ENCODE measurements at places on chromosomes 2 and 18.

GRCh38 chr18:2894841-2895370 is 48.1 kb downstream of the EMILIN2 start:
- no peak for DNase-seq

GRCh38 chr18:2111456-2111855 is 459.8 kb downstream of the METTL4 start:
- DNase-seq: no peak

DNA sequence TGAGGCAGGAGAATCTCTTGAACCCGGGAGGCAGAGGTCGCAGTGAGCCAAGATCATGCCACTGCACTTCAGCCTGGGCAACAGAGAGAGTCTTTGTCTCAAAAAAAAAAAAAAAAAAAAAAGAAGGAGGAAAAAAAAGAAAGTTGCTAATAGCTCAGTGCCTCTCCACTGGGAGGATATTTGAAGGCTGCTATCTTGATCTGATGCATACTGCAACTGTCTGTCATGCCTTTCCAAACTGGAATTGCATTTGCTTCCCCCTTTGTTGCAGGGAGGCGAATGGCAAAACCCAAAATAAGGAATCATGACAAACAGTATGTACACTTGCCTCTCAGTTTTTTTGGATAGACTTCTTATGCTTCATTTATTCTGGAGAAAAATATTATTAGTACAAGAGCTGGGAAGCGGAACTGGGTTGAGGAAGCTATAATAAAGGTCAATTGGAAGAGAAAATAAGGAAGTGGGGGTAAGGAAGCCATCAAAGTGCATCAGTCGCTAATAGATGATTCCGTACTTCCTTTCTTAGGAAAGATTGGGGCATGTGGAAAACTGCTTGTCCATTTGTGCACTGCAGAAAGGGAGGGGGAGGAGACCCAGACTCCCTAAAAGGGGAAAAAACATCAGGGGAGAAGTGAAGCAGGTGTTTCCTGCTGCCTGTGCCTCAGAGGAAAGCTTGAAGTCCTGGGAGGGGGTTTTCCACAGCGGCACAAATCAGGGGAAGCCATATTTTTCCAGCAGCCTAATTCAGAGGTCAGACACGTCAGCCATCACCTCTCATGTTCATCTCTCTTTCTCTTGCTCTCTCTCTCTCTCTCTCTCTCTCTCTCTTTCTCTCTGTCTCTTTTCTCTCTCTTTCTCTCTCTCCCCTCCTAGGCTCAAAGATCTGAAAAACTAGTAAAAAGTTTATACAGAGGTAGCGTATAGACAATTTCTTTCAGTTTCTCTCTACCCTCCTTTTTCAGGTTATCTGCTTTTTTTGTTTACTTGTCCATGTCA is 301.4 kb upstream of the TNP1 start:
- no peak for DNase-seq

DNA sequence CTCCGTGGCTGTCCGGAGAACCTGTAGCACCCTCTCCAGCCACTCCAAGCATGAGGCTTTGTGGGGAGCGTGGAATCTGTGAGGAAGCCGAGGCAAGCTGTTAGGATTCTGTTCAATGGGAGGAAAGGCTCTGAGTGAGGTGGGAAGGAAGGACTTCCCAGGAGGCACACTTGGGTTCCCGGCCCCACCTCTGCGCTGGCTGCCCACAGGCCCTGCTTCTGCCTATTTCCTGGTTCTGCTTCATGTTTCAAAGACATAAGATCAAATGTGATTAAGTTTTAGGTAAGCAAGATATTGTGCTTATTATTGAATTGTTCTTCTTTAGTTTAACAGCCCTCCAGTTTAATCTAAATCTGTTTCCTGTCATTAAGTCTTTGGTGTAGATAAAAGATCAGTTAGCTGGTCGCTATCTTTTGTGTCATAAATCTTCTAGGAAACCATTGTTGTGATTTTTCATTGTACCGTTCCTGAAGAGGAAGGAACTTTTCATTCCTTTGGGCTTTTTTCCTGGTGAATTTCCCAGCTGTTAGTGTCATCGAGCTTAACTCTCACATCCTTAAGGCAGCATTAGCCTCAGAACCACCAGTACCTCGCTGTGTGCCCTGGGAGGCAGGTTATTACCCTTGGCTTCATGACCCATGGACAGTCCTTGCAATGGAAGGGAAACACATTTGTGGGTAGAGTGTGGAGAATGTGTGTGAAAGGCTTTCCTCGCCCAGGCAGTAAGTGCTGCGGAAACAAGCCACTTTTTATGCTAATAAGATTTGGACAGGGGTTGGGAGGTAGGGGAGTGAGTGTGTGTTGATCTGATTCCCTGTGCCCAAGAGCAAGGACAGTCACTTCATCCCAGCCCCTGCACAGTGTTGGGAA is 61.9 kb upstream of the ALPP start:
- no peak for DNase-seq

DNA sequence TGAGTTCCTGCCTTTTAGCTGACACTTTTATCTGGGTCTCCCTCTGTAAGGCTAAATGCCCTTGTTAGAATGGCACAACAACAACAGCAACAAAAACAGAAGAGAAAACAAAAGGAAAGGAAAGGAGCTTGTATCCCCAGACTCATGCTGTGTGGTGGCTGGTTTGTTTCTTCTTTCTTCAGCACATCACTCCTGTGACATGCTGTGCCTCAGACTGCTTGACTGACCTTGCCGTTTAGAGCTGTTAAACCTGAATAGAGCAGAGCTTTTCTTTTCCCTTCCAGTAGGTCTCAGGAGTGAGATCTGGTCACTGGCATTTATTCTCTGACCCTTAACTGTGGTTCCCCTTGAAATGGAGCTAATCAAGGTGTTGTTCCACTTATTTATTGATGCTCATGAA is 18.9 kb downstream of the GALNT13 start:
- no peak for DNase-seq

- peak; percentile 33 for DNase-seq
Measured at GRCh38 chr2:232521959-232522622, 1.9 kb downstream of the PRSS56 start.

DNA sequence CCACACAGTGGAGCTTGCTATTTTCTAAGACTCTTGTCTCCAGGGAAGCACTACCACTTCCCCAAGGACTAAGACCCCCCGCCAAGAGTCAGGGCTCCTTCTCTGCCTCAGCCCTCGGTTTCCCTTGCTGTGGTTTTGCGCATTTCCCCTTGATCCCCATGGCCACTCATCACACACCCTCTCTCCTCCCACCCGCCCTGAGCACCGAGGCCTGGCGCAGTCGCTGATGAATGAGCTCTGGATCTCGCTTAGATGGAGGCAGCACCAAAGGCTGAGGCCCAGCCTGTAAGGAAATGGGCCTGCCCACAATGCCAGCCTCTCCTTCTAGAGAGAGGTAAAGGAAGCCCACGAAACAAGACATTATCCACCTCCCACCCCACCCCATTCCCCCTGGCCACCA is 96.9 kb downstream of the TNS1 start:
- DNase-seq: no peak

DNA sequence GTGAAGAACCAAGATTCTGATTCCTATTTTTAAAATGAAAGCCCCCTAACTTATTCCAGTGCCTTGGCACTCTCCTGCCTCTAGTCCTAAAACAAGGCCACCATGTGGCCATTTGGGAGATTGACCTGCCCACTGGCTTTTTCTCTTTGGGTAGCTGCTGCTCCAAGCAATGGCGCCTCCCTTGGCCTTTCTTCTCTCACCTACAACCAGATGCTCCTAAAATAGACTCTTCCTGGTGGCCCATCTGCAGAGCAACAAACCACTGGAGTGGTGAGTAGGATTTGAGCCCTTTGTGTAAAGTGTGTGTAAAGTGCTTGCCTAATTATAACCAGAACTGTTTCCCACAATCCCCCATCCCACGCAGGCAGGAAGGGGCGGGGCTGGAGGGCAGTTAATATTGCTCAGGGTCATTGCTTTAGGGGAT is 114.2 kb downstream of the FHOD3 start:
- DNase-seq: peak; percentile 22

- no peak for DNase-seq
Measured at GRCh38 chr2:38709567-38710194, 41.5 kb downstream of the SRSF7 start.

- DNase-seq: no peak
Measured at GRCh38 chr2:45754131-45755010, 102.9 kb downstream of the PRKCE start.

- no peak for DNase-seq
Measured at GRCh38 chr2:223418604-223419199, 183.5 kb downstream of the SCG2 start.

DNA sequence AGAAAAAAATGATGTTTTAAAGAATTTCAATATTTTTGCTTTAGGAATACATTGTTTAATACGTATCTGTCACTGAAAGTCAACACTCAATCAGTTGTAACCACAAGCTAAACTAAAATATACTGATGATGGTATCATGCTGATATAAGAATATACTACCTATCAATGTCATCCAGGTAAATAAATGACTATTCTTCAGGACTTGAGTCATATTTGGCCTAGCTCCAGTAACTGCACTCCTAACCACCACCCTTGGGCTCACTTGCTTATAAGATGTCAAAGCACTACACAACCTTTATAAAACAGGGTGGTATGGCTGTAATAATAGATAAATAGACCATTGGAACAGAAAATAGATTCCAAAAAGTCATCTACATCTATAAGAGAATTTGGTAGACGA is 48.8 kb downstream of the RND3 start:
- DNase-seq: no peak

DNA sequence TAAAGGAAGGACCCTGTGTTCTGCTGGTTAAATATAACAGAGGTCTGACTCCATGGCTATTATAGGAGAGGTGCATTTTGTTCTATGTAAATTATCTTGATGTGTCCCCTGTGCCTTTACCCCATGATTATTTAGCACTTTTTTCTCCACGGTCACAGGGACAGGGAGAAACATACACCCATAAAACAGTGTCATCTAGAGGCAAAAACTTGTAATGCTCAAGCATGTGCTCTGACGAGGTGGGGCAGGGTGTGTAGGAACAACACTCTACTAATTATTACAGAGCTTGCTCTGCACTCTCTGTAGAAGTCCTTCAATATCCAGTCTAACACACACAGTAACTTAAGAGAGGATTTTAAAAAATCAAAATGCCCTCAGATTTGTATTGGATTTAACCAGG is 187.9 kb downstream of the NEDD4L start:
- DNase-seq: no peak

- no peak for DNase-seq
Measured at GRCh38 chr2:17035010-17035409, 369.4 kb upstream of the CYRIA start.

- DNase-seq: no peak
Measured at GRCh38 chr2:239531456-239532241, 130.8 kb upstream of the HDAC4 start.

- no peak for DNase-seq
Measured at GRCh38 chr2:137837830-137838229, 126.4 kb upstream of the HNMT start.

DNA sequence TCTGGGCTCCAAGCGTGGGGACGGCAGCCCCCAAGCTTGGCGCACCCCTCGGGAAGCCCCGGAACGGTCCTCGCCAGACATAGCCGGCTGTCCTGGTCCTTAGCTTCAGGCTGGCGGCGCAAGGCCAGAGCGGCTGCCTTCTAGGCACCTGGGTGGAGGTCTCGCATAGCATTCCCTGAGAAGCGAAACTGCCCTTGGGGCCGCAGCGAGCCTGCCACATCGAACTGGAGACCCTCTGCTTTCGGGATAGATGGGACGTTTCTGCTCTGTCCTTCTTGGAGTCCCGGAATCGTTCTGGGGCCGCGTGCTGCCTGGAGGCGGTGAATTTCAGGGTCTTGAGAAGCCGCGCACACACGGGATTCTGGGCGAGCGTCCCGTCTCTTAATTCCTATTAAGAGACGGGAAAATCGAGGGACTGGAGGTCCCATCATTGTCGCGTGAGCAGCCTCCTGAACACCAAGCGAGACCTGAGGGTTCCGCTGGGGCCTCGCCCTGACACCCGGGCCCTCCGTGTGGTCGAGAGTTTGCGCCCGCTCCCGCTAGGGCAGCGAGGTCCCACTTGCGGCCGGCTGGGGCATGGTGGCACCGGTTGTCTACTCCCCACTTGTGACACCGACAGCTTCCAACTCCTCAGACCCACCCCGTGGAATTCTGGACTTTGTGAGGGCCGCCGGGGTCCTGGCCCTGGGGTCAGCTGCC is 9.7 kb upstream of the EN1 start:
- no peak for DNase-seq

DNA sequence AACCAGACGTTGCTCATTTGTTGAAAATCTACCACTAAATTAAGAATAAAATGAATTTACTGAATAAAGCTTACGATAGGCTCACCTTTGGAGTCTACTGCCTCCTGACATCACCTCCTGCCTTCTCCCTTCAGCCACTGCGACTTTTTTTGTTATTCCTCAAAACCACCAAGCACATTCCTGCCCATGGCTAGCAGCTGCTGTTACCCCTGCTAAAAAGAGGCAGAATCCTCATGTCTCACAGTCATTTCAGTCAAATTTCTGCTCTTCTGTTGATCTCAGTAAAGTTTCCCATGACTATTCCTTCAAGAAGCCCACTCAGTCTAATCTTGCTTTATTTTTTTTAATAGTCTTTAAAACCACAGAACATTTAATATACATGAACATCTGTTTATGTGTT is 40.8 kb upstream of the ANKRD62 start:
- no peak for DNase-seq

DNA sequence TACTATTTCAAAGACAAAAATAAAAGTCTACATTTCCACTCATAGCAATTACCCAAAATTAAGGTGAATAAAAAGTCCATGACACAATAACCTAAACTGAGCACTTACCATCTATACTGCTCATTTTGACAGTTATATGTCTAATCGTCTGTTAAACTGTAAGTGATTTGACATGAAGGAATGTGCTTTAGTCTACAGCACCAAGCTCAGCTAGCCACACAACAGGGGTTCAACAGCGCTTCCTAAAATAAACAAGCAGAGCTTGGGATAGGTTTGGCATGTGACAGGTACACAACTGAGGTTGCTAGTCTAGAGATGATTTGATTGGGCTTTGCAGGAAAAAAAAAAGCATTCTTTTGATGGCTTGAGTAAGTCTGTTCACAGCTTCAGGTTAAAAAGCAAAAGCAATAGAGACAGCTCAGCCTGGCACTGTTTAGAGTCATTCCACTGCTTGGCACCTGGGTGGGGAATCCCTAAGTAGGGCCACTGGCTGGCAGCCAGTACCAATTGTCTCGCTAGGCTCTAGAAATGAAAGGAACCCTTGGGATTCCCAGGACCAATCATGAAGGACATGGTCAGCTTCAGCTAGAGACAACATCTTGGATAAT is 78.6 kb downstream of the BARD1 start:
- no peak for DNase-seq

- DNase-seq: no peak
Measured at GRCh38 chr2:186496401-186496800, 10.3 kb downstream of the ZC3H15 start.
